ENCODE measurements at places on chromosomes 3 and 15.

GRCh38 chr15:74138642-74139041, 8.3 kb downstream of the ISLR2 start:
- DNase-seq, result no peak

DNA sequence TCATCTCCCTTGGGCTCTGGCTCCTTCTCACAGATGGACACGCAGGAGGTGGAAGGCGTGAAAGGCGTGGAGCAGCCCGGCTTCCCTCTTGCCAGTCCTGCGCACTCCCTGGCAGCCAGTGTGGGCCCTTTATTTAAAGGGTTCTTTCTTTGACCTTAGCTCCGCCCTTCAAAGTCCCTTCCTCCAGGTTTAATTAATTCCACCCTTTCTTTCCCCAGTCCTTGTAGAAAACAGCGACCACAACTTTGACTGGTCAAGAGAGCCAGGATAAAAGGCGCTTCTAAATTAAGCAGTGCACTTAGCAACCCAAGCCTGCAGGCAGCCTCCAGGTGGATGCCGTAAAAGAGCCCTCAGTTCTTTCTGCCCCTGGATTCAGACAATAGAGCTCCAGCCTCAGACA, at the start of gene HDC:
TSS of gene HDC (minus strand) at position 107 of the 400 bp plus-strand sequence. CDS start at position 4, 103 bp downstream.
- no peak for DNase-seq

DNA sequence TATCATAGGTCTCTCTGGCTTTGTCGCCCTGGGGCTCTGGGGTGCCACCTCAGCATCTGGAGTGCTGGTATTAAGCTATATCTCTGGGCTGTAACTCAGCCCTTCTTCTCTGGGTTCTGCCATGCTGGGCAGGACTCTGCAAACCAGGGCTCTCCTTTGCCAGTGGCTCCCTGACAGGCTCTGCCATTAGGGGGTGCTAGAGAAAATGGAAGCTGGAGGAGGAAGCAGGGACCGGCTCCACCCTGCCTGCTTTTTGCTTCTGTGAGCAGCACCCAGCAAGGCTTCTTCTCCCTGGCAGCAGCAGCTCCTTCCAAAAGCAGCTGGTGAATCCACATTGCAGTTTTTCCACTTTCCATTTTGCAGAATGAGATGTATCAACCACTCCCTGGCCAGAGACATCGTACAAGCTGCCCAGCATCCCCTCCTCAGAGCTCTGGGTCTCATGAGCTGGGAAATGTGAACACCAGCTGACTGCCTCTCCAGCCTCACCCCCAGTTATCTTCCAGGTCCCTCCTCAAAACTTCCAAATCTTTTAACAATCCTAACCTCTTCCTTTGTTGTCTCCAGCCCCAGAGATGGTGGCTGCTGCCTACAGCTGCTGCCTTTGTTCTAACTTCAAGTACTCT, 165.0 kb downstream of the ABHD5 start:
- DNase-seq, result peak; percentile 52

- DNase-seq, result no peak
These were observed 101.8 kb downstream of the SNRK start for GRCh38 chr3:43388175-43388574.

DNA sequence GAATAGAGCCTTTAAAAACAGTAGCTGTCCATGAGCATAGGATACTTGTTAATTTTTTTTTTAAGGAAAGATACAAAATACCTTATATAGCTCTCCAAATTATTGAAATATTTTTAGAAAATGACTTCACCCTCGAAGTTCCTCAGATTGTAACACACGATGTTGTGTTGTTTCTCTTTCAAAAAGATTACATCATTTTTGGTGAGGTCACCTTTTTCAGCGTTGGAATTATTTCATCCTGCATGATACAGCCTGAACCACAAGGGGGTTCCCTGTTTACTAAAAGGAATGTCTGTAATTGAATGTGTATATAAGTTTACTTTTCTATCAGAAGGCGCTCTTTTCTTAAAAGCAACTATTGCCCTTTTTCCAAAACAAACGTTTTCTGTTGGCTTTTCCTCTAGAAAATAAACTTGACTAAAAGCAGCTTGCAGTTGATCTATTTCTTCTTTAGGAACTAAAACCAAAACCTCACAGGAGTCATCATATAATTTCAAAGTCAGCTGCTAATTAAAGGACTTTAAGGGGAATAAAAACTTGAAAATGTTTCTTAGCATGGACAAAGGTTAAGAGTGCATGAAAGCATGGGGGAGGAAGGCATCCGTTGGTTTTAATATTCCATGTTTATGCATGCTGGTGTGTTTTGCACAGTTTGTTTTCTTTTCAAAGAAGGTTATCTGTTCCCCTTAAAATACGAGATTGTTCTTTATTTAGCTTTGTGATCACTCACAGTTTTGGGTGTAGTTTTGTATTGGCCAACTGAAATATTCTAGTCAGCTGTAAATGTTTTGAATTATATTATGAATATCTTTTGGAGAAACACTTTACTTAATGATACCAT, 29.4 kb downstream of the LYSMD4 start:
- no peak for DNase-seq

DNA sequence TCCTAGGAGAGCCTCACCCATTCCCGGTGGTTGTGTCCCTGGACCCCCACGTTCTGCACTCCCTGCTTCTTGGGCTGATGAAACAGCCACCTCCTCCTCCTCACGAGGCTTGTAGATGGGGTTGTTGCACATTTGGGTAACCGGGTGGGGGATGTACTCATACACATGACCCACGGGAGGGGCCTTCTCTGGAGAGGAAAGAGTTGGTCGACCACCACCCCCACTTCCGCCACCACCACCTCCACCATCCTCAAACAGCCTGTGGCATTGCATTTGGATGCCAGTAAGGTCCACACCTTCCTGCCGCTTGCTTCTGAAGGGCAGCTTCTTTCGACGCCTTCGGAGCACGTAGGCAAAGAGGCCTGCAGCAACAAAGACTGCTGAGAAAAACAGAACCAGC, 7.7 kb downstream of the SLITRK3 start:
- DNase-seq, result no peak

DNA sequence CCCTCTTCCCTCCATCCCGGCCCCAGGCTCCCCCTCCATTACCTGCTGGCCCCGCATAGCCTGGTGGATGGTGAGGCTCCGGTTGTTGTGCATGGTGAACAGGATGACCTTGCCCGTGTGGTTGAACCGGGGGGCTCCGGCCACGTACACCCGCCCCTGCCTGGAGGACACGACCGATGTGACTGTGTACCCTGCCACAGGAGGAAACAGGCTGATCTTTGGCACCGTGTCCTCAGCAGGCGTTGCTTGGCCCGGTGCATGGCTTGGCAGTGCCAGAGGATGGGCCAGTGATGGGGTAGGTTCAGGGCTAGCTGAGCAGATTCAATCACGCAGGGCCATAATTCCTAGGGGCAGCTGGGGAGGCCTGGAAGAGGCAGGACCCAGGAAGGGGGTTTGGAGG, 58.1 kb downstream of the FEM1B start:
- no peak for DNase-seq

All from heart left ventricle (tissue), 16 donors.